Endothelial cell of umbilical vein (primary cell): ENCODE measurements at places on chromosomes 4 and X. TPM values are rescaled to one million over a fixed set of nuclear protein-coding genes. Genes with fewer than 3 reads are reported as not detected.
A peak's percentile ranks its signal among the peaks of the same experiment; 100 is the strongest.

Gene SPACA5
- total RNA-seq, result not detected in 2 replicates

Gene NEUROG2
- total RNA-seq, result not detected in 2 replicates

Gene PRRG1
- 28.3 and 37.6 TPM in 2 replicates for total RNA-seq

Gene VCX2
- not detected in 2 replicates for total RNA-seq

Gene MAGEB2
- not detected in 2 replicates for total RNA-seq

Gene FAM9A
- total RNA-seq, result not detected in 2 replicates

DNA sequence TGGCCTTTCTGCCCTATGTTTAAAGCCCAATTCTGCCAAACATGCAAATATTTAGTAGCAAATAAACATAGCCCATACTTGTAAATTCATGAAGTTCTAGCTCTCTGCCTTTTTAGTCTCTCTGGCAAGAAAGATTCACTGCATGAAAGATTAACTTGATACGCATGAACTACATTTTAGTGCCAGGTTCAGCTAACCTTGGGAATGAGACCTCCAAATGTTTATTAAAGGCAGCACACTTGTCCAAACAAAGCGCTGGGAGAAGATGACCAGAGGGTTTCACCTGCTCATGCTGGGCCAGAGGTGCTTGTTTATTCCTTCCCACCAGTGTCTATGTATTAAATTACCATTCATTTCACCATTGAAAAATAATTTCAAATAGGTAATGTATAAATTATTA, 44.5 kb upstream of the IL1RAPL1 start:
- DNase-seq, result no peak

DNA sequence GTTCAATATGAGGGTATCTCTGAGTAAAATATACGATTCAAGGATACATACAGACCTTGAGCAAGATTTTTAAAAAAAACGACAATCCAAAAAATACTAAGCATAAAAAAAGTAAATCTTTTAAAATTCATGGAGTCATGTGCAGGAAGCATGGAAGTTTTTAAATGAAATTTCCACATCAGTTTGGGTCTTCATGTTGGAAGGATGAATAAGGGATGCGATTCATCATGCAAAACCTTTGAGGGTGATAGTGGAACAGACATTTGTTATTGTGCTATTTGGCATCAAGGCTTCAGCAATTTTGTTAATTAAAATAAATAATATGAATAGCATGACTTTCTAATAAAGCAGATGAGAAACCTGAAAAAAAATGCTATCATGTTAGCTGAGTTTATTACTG, 815.0 kb upstream of the PCDH10 start:
- DNase-seq, result no peak

DNA sequence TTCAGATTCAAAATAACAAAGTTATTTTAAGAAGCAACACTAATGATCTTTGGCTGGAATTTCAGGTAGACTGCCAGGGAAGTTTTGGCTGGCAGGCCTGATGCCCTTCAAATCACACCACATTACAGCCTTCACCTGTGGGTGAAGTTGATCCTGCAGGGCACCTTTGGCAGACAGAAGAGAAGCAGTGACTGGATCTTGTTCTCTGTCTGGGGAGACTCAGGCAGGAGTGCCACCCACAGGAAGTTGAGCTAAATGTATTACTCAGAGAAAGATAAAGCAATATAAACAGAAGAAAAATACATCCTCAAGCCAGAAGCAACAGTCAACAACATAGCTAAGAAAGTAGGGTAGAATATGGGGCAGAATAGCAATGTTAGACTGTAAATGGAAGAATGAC, 12.8 kb upstream of the CFAP299 start:
- peak; percentile 24 for DNase-seq

DNA sequence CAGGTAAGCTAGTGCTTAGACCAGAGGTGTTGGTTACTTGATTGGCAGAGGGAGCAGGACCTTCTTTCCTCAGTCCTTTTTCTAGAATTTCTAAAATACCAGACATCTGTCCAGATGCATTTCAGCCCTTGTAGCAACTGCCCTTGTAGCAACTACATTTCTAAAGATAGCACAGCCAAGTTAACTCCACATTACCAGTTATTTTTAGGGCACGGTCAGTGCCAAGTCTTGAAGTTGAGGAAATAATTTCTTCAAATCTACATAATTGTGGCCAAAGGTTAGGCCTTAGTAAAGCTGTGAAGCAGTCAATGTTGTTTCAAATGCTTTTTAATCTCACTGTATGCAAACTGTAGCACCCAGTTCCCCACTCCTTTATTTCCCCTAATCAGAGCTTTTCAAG, 62.9 kb downstream of the MID1IP1 start:
- no peak for DNase-seq

GRCh38 chr4:112739442-112739841, 102.5 kb downstream of the LARP7 start:
- DNase-seq, result no peak

DNA sequence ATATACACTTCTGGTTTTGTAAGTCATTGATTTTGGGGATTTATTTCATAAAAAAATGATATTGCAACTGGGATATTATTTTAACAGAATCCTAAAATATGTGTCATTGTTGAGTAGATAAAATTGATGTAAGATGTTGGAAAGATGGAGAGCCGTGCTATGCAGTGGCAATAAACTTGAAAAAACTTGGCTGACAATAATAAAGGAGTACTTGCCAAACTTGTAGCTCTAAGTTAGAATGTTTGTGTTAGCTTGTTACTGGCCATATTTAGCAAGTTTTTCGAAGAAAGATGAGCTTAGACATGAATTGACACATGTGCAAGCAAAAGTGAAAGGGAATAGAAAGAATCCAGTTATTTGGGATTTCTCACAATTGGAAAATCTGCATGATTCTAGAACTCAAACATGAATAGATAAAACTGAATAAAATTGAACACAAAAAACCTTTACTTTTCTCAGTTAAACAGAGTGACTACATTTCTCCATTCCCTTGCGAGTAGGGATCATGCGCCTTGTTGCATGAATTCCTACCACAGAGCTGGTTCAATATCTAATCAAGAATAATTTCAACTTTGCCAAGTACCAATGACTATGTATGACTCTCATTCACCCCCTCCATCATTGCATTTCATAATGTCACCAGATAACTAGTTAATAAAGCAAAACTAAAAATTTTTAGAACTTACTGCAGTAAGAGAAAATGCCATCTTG, 327.8 kb downstream of the CAMK2D start:
- DNase-seq, result no peak

DNA sequence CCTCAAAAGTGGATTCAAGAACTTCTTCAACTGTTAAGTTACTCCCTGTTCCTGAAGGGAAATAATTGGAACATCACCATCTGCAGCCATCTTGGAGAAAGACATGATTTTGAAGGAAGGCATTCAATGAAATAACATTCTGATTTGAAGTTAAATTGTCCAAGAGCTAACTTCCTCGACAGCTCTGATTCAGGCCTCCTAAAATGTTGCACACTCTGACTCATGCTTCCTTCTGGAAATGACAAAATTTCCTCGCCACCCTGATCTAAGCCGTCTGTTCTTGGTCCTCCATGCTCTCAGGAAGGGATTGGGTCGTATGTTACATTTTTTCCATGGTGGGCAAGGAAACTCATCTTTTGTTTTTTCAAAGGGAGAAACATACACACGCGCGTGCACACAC, 496.9 kb upstream of the DIPK2B start:
- peak; percentile 94 for DNase-seq

DNA sequence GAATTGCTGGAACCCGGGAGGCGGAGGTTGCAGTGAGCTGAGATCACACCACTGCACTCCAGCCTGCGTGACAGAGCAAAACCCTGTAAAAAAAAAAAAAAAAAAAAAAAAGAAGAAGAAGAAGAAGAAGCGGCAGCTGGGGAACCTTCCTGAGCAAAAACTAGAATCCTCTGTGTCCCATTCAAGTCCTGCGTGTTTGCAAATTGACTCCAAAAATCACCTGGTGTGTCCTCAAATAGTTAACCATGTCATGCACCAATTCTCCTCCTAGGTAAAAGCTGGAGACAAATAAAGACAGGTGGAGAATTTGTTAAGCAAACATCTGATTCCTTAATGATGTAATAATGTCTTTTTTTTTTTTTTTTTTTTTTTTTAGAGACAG, 31.9 kb upstream of the ASMTL start:
- DNase-seq, result no peak

DNA sequence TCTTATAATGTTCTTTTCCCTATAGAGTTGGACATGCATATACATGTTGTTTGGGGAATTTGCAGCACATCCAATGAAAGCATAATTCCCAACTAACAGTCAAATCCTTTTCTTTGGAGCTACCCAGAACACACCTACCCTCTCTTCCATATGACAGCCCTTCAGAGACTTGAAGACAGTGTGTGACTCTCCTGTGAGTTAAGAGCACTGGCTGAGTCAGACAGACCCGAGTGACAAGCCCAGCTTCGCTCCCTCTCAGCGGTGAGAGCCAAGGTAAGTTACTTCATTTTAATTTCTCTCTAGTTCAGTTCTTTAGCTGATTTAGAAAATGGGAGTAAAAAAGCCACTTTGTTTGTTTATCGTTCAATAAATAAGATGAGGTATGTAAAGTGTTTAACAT, 86.3 kb downstream of the RTL9 start:
- DNase-seq, result no peak

- no peak for DNase-seq
These were observed 3.4 kb upstream of the IGBP1 start for GRCh38 chrX:70129816-70130215.

- DNase-seq, result no peak
These were observed 16.4 kb upstream of the NUDT10 start for GRCh38 chrX:51316271-51316670.

- DNase-seq, result no peak
These were observed 25.3 kb upstream of the GBA3 start for GRCh38 chr4:22667332-22667940.

DNA sequence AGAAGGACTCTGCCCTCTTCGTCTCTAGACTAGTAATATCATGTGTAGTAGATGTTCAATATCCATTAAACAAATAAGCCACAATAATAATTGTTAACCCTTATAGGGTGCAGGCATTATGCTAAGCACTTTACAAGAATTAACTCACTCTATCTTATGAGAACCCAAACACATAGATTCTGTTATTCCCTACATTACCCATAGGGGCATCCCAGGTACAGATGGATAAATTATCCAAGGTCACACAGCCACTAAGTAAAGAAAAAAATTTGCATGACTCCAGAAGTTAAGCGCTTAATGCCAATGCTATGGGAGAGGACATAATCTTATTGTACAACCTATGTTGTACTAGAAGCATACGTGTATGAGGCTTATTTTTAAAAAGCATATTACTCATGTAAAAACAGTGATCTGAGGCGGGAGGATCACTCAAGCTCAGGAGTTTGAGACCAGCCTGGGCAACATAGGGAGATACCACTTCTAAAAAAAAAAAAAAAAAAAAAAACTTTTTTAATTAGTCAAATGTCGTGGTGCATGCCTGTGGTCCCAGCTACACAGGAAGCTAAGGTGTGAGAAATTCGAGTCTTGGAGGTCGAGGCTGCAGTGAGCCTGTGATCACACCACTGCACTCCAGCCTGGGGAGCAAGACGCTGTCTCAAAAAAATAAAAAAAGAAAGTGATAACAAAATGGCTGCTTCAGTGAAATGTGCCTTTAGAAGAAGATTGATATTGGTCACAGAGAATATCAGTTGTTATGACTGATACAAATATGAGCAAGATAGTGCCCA, 13.6 kb downstream of the LDB2 start:
- DNase-seq, result no peak

DNA sequence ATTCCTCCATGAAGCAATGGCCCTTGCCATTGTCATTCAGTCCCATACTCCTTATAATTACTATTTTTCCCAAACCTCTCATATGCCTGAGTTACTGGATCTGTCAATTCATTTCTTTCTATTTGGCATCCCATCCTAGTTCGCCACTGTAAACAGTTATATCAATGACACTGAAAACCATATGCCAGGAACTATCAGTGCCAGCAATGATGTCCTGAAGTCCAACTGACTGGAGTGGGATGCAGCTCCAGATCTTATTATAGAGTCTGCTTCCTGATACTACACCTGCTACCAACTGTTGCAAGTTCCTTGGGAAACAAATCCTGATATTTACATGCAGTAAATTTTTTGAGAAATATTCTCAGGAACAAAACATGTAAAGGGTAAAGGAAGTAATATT, 27.0 kb upstream of the BANK1 start:
- no peak for DNase-seq

DNA sequence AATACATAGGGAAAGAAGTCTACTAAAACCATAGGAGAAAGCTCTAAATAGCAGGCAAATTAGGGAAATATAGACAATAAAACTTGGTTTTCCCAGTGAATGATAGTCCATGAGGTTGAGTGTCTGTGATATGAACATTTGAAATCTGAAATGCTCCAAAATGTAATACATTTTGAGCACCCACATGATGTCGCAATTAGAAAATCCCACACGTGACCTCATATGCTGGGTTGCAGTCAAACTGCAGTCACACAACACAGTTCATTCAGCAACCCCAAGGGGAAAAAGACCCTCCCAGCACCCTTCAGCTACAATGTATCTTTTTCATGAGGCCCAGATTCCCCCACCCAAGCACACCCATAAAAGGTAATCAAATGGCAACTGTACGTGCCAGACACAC, 155.6 kb downstream of the BTC start:
- no peak for DNase-seq

- DNase-seq, result no peak
These were observed 37.6 kb downstream of the TAB3 start for GRCh38 chrX:30851449-30851848.

DNA sequence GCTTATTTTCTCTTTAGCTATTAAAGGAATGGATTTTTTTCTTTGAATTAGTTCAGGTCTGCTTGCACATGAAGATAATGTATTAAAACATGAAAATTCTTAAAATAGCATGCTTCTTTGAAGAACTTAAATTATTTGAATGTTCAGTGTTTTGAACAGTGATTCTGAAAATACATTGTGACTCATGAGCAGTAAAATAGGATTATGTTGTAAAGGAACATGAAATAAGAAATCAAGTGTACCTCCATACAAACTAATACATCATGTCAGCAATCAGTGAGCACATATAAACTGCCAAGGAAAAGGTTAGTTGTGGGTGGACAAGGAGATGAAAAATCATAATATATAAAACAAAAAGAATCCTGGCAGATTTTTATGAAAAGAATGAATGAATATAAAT, 66.1 kb downstream of the SNX25 start:
- DNase-seq, result no peak

DNA sequence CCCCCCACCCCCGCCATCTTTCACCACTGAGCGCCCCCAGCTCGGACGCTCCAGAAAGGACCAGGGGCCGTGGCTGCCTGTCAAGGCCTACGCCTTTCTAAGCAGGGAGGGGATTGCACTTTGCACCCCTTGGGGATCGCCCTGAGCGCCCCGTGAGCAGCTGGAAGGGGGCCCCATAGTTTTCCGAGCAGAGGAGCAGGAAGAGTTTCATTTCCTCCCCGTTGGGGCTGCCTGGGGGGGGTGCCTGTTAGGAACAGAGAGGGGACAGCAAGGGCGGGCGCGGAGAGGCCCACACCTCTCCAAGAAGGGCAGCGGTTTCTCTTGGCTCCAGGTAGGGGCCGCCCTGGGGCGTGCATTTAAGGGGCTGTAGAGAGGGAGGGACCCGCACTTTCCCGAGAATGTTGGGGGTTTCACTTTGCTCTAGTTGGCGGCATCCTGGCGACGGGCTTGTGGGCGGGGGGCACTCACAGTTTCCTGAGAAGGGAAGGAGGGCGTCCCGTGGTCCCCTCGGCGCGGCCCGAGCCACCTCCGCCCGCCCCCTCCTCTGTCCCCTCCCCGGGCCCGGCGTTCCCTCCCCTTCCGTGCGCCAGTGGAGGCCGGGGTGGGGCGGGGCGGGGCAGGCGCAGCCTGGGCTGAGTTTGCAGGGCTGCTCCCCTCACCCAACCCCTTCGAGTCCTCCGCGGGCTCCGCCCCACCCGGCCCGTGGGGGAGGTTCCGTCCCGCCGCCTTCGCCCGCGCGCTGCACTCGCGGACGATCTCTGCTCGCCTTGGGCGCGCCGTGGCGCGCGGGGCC, 82.3 kb upstream of the CD99 start:
- peak; percentile 82 for DNase-seq

- DNase-seq, result no peak
These were observed 52.9 kb downstream of the TMEM150C start for GRCh38 chr4:82508806-82509428.
